Activated T-helper 17 cell treated with anti-CD3 and anti-CD28 coated beads, Interleukin-2, amount 50 U/mL, for 72 hours (primary cell): ENCODE measurements at places on chromosomes 12 and 14.

- no peak for ATAC-seq
Observed at GRCh38 chr14:51609251-51609954, 42.3 kb upstream of the FRMD6 start.

DNA sequence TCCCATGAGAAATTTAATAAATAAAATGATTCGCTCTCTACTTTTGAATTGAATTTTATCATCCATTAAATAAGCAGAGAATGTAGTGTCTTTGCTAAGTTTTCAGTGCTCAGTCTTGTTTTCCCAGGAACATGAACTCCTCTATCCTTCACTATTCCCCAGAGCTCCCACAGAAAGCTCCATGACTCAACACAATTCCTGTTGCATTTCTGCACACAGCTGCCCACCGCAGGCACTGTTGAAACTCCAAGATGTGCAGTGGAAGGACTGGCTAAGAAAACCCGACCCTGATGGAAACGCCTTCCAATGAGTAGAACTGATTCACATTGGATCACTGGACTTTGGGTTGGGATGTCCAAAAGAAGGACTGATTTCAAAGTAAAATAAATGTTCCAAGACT, 202.4 kb upstream of the AMIGO2 start:
- no peak for ATAC-seq

GRCh38 chr14:93959239-93960107, 16.9 kb downstream of the ASB2 start:
- ATAC-seq, result peak; percentile 77

GRCh38 chr12:30286345-30286926, 409.2 kb downstream of the IPO8 start:
- no peak for ATAC-seq

DNA sequence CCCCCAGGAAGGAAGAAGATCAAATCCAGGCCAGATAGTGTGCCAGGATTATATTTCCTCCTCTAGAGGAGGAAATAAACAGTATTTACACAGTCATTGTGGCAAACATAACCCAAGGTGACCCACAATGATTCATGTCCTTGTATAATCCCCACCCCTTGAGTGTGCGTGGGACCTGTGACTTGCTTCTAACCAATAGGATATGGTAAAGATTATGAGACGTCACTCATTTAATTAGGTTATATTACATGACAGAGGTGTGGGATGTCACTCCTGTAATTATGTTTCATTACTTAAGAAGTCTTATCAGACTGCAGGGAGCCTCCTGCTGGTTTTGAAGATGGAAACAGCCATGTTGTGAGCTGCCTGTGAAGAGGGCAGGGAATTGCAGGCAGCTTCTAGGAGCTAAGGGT, 12.2 kb upstream of the CATSPERB start:
- peak; percentile 94 for ATAC-seq
